ENCODE measurements at places on chromosomes 1 and 21.

DNA sequence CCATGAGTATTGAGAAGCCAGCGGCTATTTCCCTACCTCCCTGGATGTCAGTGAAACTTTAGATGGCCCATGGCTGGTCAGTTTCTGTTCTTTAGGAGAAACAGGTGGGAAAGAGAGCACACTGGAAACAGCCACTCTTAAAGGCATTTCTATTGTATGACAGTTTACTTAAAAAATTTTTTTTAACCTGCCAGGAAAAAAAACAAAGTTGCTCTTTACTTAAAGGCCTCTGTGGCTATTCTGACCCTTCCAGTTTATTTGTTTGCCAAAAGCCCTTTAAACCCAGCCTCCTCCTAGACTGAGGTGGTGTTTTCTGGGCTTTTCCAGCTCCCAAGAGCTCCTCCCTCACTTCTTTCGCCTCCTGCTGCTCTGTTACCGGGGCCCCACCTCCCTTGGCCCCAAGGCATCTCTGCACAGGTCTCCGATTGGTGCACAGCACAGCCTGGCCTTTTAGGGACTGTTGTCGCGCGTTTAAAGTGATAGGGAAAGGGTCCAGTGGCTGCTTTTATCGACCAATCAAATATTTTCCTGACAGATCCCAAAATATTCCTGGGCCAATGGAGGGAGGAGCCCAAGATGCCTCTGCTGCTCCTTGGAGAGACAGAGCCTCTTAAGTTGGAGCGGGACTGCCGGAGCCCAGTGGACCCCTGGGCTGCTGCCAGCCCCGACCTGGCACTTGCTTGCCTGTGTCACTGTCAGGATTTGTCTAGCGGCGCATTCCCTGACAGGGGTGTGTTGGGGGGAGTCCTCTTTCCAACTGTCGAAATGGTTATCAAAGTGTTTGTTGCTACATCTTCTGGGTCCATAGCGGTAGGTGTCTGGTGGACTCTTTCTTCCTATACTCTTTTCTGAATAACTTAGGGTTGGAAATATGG lies at the start of gene SH3BGR:
Gene SH3BGR (plus strand): TSS at position 639 of the 875 bp plus-strand sequence. CDS start 127 bp downstream, at position 766.
- no peak for DNase-seq

GRCh38 chr1:67818725-67819301 lies 14.5 kb downstream of the GNG12 start:
- no peak for DNase-seq

DNA sequence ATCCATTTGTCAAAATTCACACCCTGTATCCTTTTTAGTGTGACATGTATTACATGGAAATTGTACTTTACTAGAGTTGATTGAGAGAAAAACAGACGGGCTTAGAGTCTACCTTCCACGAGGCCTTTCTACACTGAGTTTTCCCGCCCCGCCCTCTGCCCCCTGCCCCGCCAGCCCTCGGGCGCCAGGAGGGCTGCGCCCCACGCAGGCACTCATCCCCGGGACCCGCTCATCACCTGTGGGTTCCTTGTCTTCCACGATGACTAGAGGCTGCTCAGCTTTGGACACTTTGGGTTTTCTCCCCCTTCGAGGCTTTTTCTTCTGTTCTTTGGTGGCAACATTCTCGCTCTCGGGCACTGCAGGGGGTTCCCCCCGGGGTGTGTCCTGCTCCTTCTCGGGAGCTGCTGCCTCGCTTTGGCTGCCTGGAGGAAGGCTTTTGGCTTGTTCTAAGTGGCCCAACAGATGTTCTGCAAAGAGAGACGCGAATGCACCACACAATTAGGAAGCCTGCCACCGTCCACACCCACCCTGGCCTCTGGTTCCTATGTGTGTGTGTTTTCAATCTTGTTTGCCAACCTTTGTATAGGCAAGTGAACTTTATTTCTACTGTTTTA lies 39.6 kb downstream of the PRDM15 start:
- no peak for DNase-seq

- no peak for DNase-seq
Measured at GRCh38 chr1:114155706-114156105, 2.0 kb upstream of the SYT6 start.

GRCh38 chr1:177451191-177451590 lies 280.4 kb downstream of the BRINP2 start:
- no peak for DNase-seq

DNA sequence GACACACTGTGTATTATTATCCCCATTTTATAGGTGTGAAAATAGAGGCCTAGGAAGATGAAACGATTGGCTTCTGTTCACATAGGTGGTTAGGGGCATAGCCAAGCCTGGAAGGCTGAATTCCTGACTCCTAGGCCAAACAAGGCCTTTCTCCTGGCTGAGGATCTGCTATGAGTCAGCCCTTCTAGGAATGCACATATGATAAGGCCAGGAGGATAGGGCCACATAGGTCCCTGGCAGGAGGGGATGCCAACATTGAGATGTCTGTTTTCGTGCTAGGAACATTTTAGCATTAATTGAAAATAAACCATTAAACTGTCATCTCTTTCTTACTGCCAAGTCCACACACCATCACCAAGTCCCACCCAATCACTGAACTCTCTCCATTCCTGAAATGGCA lies 9.2 kb downstream of the CSMD2 start:
- DNase-seq, result no peak

DNA sequence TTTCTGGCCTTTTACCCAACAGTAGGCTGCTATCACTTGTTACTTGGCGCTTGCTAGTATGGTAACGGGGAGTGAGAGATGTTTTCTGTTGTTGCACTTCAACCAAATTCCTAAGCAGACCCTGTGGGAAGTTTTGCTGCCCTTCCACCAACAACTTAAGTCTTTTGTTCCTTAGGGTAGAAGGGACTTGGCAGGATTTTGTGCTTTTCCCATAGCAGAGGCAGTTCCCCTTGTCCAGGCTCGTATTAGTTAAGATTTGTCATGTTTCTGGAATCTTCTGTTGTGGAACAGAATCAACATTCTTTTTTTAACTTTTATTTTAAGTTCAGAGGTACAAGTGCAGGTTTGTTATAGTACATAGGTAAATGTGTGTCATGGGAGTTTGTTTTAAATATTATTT lies 73.2 kb upstream of the SGIP1 start:
- DNase-seq, result no peak

GRCh38 chr1:61756773-61757172 lies 14.5 kb downstream of the PATJ start:
- DNase-seq, result no peak

- no peak for DNase-seq
Measured at GRCh38 chr21:16570171-16570570, 840.4 kb downstream of the USP25 start.

GRCh38 chr1:8908388-8909151 lies 30.1 kb upstream of the ENO1 start:
- no peak for DNase-seq

Data from stimulated activated CD4-positive, alpha-beta T cell treated with anti-CD3 and anti-CD28 coated beads, Interleukin-1b, Interleukin-23, amount 100 ng/mL, for 1 hour (primary cell).